ENCODE measurements at places on chromosomes 7 and 10.

DNA sequence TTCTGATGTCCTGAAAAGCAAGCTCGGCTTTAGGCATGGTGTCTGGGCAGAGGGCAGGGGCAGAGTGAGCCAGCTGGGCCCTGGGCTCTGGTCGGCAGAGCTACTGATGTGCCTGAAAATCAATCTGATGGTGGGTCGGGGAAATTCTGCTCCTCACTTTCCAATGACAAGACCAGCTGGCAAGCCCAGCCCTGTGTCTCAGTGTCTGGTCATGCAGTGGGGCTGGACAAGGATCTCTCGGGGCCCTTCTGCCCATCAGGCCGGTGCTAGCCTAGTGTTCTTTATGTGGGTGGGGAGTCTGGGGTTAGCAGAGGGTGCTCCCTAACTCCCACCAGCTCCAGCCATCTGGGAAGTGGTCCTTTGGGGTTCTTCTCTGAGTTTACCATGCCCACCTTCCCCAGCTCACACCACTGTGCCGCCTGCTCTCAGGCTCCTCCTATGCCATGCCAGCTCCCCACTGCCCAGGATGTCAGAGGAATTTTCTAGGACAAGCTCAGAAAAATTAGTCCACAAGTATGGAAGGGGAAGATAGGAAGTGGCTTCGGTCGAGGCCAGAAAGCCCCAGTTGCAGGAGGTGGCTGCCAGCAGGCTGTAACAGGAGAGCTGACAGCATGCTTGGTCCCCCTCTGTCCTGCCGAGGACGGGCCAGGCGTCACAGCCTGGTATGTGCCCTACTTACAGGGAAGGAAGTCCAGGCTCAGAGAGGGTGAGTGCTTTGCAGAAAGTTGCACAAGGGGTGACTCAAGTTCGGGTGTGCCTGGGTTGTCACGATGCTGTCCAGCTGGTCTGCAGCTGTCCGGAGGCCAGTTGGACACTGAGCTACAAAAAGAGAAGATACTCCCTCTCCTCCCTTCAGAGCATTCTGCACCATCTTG, 135.2 kb downstream of the ADCY1 start:
- no peak for DNase-seq

DNA sequence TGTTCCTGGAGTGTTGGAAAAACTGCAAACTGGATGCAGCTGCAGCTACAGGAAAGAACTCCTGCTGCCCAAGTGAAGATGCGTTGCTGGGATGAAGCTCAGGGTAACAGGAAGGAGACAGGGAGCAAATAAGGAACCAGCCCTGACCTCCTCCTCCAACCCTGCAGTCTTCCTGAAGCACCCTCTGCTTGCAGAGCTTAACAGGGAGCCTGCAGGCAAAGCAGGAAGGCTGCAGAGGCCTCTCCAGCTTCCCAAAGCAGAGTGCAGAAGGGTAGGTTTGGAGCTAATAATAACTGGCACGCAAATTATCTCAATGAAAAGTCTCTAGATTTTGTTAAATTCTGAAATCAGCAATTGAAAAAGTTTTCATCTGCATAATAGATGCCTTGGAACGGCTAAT, 92.5 kb downstream of the SORCS1 start:
- no peak for DNase-seq

DNA sequence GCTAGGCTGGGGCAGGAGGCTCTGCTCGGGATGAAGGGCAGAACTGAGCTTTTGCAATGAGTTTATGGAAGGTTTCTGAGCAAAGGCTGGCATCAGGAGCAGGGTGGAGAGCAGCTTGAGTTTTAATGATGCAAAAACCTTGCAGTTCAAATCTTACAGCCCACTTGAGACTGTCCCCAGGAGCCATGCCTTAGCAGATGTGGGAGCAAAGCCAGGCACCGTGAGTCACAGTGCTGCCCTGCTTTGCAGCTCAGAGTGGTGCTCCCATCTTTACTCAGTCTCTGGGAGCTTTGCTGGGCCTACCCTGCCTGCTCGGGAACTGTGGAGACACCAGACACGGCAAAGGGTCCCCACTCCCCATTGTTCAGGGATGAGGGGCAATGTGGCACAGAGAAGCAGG, 122.4 kb upstream of the NPS start:
- no peak for DNase-seq

DNA sequence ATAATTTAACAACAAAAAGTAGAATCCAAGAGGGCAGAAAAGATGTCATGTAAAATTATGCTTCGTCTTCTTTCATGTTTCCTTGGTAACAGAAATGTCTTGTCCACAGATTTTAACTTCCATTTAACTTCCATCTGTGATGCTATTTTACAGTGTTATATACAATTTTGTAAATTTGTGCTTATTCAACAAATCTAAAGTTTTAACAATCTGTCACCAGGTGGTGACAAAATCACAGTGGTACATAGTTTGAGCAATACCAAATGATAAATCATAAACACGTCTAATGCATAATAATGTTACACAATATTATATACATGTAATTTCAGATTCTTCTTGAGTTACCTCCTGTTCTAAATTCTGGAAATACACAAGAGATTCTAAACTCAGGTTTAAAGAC, 784.4 kb upstream of the CELF2 start:
- no peak for DNase-seq

DNA sequence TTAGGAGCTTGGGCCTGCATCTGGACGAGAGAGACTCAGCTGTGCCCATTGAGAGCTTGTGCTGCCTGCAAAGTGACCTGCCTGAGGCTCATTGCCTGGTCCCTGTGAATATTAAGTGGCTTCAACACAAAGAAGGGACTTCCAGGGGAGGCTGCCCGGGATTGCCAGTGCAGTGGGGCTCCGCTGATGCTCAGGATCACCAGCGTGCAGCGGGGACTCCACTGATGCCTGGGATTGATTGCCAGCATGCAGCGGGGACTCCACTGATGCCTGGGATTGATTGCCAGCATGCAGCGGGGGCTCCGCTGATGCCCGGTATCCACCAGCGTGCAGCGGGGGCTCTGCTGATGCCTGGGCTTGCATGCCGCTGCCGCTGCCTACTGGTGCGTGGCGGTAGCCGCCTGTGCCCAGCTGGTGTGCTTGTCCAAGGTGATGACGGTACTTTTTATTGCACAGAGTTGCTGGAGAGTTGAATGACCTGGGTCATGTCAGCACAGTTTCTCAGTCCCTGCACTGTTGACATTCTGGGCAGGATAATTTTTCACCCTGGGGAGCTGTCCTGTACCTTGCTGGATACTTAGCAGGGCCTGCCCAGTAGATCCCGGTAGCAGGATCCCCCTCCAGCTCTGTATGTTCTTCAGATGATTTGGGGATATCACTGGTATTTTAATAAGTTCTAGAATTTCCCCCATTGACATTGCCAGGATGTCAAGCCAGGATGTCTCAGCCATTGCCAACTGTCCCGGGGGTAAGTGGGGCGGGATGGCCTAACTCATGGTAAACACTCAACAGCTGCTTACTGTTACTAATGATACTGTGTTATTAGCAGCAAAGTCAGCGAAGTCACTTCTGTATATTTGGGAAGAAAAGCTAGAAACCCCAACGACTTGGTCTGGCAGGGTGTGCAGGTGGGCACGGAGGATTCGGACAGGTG, 13.0 kb downstream of the DOCK1 start:
- DNase-seq: no peak

DNA sequence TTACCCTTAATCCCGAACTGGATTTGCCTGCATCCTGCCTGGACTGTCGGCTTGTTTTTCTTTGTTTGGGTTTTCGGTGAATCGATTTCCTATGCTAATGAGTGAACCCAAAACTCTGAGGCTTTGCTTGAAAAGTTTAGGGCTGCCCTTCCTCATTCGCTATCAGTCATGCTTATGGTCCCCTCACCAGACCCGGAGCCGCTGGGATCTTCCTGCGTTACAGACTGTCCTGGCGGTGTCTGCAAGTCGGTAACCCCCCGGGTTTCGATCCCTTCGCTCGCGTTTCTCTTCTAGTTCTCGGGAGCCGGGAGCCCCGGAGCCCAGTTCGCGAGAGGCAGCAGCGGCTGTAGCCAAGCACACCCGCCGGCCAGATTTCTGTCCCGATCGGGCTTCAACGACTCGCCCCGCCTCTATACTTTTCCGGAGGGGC, 2.2 kb downstream of the EMX2 start:
- DNase-seq: no peak

- no peak for DNase-seq
Observed at GRCh38 chr7:41415471-41416207, 287.3 kb downstream of the INHBA start.

DNA sequence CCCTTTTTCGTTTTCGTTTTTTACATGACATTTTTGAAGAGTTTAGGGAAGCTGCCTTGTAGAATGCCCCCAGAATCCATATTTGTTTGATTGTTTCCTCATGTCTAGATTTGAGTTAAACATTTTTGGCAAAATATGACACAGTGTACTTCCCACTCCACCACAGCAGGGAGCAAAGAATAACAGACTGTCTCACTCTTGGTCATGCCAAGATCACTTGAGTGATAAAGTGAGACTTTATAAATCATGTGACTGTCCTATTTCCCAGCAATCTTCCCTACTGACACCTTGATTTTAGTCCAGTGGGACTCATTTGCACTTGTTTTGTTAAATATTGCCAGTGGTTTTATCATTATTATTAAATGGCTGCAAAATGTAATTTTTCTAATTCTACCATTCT, 44.4 kb upstream of the USP6NL start:
- no peak for DNase-seq

DNA sequence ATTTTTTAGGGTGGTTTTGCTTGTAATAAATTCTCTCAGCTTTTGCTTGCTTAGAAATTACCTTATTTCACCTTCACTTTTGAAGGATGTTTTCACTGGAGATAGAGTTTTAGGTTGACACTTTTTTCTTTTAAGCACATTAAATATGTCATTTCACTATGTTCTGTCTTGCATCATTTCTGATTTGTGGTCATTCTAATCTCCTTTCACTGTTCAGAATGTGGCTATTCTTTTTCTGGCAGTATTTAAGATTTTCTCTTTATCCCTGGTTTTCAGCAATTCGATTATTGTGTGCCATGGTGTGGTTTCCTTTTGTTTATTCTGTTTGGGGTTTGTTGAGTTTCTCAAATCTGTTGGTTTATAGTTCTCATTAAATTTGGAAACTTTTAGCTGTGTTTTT, 1065.6 kb downstream of the KCNMA1 start:
- DNase-seq: no peak

- DNase-seq: no peak
Observed at GRCh38 chr7:150901160-150902035, 49.1 kb downstream of the AOC1 start.

DNA sequence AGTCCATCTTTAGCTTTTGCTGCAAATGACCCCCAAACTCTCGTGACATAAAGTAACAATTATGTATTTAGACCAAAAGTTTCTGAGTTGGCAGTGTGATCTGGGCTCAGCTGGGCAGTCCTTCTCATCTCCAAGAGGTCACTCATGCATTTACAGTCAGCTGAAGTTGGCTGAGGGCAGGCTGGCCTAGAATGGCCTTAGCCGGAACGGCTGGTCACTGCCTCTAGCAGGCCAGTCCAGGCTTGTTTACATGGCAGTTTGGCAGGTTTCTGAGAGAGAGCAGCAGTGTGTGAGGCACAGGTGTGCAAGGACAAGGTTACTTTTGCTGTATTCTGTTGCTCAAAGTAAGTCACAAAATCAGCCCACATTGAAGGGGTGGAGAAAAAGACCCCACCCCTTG, 200.0 kb upstream of the AGK start:
- DNase-seq: no peak

DNA sequence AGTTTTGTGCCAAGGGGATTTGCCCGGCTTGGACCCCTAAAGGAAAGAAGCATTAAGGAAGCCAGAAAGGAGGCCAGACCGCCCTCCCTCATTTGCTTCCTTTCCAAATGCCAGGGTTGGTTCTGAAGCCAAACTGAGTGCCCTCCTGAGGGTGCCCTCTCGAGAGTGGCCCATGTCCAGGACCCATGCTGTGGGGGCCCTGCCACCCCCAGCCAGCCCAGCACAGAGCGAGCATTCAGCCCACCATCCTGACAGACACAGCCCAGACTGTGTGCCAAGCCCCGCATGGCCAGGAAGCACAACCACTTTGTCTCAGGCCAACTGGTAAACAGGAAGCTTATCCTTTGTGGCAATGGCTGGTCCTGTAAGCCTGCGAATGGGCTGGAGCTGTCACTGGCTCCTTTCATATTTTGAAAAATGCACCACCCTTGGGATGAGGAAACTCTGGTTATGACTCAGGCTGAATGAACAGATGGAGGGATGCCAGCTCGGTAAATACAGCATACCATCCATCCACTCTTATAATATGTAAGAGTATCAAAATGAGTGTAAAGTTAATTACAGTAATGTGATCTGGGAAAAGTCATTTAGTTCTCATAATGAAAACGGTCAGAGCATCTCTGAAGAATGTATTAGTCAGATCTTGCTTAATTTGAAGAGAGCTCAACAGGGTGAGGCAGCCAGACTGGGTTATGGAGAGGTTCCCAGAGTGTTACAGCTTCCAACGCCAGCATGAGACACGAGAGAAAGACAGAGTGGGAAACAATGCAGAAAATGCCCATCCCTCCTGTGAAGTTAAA, 65.0 kb downstream of the STK17A start:
- DNase-seq: no peak

GRCh38 chr7:152615031-152615741, 60.8 kb downstream of the XRCC2 start:
- no peak for DNase-seq

Measured in activated T-helper 1 cell treated with Interleukin-2 at 50 U/mL for 16 hours (primary cell).